ENCODE measurements at places on chromosomes 12 and 14.

DNA sequence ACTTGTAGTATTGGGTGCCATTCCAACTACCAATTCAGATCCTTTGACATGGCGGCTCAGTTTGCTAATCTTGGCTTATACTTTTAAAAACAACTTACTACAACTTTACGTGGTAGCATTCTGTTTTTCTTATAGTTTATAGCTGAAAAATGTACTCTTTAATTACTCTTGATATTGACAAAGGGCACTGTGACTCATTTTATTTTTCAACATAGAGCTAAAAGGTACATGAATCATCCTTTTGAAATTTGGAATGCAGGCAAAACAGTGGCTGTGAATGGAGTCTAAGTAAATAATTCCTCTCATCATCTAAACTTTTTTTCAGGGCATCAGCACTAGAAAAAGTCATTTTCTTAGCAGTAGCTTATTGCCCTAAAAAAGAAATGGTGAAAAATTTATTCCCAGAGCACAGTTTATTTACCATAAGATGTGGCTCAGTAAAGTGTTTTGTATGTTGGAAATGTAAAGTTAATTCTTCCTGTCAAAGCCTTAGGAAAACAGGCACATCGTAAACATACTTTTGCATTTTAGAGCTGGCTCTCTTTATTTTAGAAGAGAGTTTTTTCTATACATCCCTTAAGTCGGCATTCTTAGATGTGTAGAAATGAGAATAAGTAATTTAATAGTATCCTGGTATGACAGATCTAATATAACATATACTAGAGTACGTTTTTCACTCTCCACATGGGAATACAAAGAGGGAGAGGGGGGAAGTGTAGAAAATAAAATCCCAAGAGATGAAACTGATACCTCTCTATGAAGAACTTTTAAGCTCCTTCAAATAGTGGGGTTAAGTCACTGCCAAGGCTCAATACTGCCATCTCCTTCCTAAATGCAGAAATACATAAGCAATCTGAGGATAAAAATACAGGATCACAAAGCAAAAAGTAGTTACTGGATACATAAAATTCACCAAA lies 55.2 kb downstream of the SLC25A21 start:
- DNase-seq, result no peak

- no peak for DNase-seq
These were observed 180.3 kb downstream of the ETV6 start for GRCh38 chr12:11829764-11830194.

GRCh38 chr12:52636189-52636588 lies 15.8 kb downstream of the KRT2 start:
- peak; percentile 48 for DNase-seq

DNA sequence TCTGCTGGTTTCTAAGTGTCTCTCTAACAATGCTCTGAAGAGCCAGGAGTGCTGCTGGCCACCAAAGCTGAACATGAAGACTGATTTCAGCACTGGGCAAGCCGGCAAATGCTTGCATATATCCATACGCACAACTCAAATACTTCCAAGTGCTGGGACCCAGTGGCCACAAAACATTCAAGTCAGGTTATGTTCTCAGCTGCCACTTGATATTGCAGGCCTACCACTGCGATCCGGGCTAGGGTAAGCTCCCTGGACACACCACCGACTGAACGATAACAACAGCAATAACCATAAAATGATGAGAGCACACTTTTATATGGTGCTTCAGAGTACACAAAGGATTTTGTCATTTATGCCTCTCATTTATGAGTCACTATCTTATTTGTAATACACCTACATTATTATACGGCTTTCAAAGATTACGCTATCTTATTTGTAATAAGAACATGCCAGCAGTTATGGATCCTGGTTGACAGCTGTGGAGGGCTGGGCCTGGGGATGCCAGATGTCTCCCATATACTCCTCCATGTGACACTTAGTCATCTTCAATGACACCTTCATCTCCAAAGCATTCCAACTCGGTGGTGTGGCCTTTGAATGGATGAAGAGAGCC lies 35.5 kb downstream of the CRACR2A start:
- peak; percentile 46 for DNase-seq

- DNase-seq, result no peak
These were observed 43.0 kb upstream of the GLIPR1 start for GRCh38 chr12:75437564-75437963.

GRCh38 chr12:132946246-132946820 lies 9.8 kb downstream of the ZNF605 start:
- DNase-seq, result peak; percentile 64

DNA sequence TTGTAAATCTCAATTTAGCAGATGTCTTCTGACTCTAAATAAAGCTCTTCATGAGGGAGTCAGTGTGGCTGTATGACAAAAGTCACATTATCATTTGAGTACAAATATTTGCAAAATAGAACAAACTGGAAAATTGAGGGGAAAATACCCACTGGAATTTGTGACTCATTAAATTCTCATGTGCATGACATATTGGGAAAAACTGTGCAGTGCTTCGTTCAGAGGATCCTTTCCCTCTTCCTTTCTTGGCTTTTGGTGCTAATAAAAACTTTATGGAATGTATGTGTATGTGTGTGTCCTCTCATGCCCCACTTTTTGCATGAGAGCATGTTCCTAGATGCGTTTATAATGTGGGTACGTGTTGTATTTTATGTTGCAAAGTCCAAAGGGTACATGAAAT lies 267.8 kb downstream of the KTN1 start:
- no peak for DNase-seq

- DNase-seq, result no peak
These were observed 57.3 kb downstream of the NTN4 start for GRCh38 chr12:95733141-95733825.

DNA sequence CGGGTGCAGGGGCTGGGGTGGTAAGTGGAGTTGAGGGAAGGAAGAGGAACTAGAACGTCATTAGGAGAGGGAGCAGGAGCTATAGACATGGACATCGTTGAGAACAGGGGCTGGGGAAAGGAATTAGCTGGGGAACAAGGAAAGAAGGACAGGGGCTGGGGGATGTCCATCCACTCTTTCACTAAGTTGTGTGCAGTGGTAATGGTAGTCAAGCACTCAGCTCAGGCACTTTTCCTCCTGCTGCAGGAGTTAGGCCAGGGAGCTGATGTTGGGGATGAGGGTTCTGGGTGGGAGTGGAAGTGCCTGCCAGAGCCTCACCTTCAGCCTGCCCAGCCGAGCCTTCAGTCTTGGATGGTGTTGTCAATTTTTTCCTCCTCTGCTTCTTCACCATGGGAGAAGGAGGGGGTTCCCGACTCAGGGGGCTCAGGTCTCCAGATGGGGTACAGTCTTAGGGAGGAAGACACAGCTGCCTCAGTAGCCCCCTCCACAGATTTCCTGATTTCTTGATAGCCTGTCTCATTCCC lies 9.2 kb downstream of the AGAP2 start:
- DNase-seq, result no peak

DNA sequence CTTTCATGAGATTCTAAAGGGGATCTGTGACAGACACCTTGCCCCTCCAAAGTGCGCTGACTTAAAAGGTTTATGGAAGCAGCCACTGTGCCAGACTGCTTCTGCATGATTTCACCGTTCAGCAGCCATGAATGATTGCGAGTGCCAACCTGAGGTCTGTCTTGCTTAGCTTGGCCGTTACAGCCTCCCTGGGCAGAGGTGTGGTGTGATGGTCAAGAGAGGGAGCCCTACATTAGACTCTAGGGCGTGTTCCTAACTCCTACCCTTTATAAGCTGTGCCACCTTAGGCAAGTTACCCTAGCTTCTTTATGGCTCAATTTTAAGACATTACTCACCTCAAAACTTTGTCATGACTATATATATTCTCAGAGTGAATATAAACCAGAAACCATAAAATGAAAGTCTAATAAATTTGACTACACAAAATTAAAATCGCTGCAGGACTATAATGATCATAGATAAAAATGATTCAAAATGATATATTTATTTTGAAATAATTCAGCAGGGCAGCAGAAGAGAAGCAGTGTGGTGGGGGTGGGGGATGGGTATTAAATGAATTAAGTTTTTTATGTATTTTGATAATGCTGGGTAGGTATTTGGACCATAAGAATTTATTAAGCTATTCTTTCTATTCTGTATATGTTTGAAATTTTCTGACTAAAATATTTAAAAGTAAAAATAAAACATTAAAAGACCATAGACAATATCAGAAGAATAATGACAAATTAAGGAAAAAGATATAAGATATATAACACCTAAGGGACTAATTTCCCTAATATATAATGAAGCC lies 47.7 kb upstream of the MBIP start:
- DNase-seq, result no peak

Data from osteocyte (in vitro differentiated cells).